Stimulated activated naive CD8-positive, alpha-beta T cell treated with anti-CD3 and anti-CD28 coated beads, Interleukin-15, Interleukin-2, amounts not matched to agents 100 U/mL and 50 U/mL, for 24 hours (primary cell): ENCODE measurements at places on chromosomes 12 and 14.

DNA sequence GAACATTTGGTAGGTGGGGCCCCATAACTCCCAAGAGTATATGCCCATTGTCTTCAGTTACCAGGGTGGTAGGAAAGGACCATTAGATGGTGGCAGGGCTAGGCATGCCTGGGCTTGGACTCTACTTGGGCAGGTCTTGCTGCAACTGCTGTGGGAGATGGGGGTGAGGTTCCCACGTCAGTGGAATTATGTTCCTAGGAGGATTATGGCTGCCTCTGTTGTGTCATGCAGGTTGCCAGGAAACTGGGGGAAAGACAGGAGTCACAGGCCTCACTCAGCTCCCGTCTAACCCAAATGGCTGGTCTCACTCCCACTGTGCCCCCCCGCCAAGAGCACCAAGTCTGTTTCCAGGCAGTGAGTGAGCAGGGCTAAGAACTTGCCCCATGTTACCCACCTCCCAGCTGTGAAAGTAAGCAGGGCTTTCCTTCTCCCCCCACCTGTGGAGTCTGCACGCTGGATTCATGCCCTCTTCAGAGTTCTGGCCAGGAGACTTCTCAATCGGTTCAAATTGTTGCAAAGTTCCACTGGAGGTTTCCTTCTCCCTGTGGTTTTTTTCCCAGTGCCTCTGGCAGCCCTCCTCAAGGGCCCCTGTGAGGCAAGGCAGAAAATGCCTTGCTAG, 337.5 kb downstream of the CCDC91 start:
- DNase-seq: no peak

DNA sequence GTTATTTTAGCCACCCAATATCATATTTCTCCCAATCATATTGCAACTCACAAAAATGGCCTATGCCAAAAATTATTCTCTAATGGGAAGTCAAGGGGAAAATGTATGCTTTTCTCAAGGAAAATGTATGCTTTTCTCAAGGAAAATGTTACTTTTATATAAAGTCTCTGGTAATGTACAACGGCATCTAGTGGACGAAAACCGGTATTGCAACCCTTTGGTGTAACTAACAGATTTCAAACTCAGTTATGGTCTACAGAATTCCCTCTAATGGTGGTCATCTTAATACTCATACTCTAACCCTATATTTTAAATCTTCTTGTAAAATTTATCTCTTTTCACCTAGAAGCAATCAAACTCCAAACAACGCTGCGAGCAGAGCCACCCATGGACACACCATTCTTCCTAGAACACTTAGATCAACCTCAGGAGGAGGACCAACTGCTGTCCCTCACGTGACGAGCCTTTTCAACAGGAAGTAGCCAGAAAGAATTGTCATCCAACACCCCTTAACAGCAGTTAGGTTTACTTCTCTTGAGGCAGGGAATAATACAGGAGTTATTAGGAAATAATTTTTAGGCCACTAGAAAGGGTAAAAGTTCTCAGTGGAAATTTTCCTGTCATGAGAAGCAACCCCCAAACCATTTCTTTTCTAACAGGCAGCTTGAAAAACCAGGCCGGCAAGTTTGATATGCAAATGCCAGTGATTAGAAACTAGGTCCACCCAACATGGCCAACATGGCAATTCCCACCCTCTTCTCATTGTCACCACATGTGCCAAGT, 20.1 kb downstream of the APOBEC1 start:
- DNase-seq: peak; percentile 36

GRCh38 chr12:20351406-20351805, 16.9 kb upstream of the PDE3A start:
- no peak for DNase-seq

DNA sequence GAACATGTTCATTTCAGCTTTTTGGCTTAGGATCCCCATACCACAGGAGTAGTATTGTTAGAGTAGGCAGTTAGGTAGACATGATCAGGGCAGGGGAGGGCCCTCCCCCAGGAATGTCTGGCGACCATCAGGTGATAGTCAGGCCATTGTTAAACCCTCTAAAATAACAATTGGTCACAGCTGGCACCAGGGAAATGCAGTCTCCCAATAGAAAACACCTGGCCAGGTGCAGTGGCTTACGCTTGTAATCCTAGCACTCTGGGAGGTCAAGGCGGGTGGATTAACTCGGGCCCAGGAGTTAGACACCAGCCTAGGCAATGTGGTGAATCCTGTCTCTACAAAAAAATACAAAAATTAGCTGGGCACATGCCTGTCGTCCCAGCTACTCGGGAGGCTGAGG, 187.1 kb downstream of the MON2 start:
- DNase-seq: no peak
